IPS DF 19.7 (cell line): ENCODE measurements at places on chromosomes 2 and 18.

GRCh38 chr18:7272311-7273049 is 41.6 kb downstream of the LRRC30 start:
- DNase-seq, result no peak

DNA sequence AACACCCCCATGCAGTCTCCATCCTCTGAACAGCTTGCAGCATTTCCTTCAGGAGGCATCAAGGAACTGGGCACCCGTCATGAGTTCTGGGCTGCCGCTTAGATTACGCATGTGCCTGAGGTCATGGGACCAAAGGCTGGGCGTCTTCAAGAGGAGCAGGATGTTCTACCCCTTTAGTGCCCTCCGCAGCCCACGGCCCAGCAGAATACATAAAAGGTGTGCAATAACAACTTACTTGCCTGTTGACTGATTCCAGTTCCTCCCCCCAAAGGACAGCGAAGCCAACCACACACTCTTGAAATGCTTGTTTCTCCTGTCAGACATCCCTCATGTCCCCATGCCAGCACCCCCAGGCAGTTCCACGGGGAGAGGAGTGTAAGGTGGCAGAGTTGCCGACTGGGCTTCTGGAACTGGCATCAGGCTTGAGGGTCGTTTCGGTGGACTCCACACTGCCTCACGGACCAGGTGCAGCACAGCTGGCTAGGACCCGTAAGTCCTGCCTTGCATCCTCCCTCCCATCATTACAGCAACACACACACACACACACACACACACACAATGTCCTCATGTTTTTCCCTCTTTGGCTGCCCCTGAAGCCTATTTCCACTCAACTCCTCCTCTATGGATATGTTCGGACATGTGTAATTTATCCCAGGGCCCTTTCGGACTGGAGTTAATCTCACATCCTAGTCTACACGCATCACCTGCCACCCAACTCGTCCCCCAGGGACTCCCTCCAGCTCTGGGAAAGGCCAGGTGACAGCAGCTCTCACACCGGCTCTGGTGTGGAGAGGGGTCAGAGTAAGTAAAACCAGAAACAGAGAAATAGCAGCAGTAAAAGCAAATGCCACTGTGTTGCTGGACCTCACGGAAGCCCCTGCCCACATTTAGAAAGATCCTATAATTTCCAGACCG is 200.7 kb downstream of the BCL11A start:
- no peak for DNase-seq

DNA sequence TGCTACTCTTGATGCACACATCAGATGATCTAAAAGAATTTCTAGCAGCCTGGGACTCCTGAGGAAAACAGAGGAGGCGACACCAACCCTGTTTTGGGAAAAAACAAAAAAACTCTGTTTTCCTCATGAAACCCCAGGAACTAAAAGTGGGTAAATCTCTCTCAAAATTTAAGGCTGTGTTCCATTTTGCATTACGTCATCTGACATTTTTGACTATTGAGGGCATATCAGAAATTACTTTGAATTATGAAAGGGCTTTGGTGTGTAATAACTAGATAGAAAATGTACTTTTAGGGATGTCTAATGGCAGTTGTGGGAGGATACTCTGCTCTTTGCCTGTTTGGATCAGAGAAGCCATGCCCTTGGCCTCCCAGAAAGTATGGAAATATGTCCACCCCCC is 963.0 kb downstream of the CNTNAP5 start:
- DNase-seq, result no peak

GRCh38 chr2:71379086-71379485 is 47.5 kb downstream of the ZNF638 start:
- no peak for DNase-seq

DNA sequence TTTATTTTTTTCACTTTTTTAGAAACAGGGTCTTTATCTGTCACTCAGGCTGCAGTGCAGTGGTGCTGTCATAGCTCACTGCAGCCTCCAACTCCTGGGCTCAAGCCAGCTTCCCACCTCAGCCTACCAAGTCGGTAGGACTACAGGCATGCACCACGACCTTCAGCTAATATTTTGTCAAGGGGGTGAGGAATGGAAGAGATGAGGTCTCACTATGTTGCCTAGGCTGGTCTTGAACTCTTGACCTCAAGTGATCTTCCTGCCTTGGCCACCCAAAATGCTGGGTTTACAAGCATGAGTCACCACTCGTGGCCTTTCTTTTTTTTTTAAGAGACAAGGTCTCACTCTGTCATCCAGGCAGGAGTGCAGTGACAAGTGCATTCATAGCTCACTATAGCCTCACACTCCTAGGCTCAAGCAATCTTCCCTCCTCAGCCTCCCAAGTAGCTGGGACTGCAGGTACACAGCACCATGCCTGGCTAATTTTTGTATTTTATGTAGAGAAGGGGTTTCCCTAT is 13.4 kb downstream of the PPP1R7 start:
- DNase-seq, result no peak

DNA sequence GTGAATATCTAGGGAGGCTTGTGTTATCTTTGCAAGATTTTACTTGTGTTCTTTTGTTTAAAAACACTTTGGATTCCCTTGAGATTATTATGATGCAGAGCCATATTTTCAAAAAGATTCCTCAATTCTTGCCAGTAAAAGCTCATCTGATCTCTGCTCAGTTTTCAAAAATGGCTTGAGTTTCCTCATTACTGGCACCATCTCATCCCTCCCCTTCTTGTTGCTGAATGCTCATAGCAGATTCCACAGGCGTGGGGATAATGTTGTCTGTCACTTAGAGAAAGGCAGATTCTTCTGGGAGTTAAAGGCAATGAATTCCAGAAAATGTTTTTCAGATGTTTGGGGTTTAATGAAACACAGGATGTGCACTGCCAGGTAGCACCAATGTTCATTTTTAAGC is 170.4 kb upstream of the TANK start:
- no peak for DNase-seq

DNA sequence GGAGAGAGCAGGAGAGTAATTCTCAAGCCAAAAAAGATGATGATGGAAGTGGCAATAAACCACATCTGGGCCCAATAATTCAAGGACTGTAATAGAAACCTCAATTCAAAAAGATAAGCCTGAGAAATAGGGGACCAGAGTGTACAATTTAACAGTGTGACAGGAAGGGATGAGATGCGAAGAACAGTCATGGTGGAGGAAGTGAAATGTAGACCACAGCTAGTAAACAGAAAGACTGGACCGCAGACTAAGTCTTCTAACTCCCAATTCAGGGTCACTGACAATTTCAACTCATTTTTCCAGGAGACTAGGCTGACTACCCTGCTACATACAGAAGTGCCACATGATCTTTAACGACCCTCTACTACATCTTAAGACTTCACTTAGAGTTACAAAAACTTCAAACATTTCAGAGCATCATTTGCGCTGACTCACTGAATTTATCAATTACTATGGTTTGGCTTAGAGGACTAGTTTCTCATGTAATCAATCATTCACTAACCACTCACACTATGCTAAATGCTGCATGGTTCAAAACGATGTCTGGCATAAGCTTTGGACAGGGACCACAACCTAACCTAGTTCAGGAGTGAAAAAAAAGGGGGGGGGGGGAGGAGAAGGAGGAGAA is 9.0 kb downstream of the CUL3 start:
- DNase-seq, result no peak
